ENCODE measurements at places on chromosomes 6 and 20.

GRCh38 chr6:113495521-113495920 is 361.6 kb upstream of the MARCKS start:
- DNase-seq: no peak

- DNase-seq: no peak
Observed at GRCh38 chr6:26109772-26110171, 22.5 kb downstream of the HFE start.

DNA sequence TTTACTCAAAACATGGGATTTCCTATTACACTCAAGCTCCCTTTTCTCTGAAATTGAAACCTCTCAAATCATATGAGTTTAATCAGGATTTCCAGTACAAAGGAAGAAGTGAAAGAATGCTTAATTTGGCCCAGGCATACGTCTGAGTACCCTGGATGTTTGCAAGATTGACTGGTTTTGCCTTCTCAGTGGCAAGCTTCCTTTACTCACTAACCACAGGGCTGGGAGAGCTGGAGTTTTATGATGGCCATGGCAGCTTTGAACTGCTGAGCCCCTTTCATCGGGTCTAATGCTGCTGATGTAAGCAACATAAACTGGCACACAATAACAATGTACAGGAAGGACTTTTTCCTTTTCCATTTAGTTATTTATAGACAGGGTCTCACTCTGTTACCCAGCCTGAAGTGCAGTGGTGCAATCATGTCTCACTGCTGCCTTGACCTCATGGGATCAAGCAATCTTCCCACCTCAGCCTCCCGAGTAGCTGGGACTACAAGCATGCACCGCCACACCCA is 194.8 kb downstream of the SLC35F1 start:
- no peak for DNase-seq

DNA sequence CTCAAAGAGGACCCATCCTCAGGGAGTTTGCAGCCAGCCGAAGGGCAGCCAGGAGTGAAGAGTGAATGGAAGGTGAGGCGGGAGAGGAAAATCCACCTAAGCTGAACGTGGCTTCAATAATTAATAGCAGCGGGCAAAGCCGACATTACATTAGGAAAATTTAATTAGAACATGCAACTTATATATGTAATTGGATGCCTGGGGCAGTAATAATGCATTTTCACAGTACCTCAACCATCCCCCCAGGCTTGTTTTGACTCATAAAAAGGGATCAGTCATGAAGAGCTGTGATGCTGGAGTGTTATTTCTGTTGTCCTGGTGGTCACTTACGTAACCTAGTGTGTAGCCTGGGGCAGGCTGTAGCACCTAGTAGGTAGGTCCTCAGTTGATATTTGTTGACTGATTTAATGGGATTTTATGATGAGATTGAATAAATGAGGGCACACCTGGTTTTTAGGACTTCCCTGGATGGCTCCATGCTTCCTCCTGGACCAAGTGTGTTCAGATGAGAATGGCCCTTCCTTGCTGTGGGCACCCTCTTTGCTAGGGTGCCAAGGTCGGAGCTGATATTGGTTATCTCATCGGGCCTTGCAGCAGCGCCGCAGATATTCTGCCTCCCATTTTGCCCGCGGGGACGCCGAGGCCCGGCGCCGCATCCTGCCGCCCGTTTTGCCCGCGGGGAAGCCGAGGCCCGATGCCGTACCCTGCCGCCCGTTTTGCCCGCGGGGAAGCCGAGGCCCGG is 128.8 kb downstream of the CDH26 start:
- no peak for DNase-seq

- no peak for DNase-seq
Observed at GRCh38 chr6:150068151-150068550, 770 bp downstream of the ULBP3 start.

- DNase-seq: no peak
Observed at GRCh38 chr6:52632011-52632410, 38.9 kb upstream of the TMEM14A start.
